Hematopoietic multipotent progenitor cell treated with erythropoietin and hydrocortisone succinate and interleukin-3 and kit ligand, for 15 days (in vitro differentiated cells): ENCODE measurements at places on chromosomes 12 and 14.

DNA sequence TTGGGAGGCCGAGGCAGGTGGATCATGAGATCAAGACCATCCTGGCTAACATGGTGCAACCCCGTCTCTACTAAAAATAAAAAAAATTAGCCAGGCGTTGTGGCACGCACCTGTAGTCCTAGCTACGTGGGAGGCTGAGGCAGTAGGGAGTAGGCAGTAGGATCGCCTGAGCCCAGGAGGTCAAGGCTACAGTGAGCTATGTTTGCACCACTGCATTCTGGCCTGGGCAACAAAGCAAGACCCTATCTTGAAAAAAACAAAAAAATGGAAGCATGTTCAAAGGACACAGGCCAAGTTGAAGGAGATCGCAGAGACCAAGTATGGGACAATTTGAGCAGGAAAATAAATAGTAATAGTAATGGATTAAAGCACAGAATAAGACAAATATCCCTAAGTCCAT, 14.2 kb downstream of the NCAPD2 start:
- DNase-seq: no peak

- DNase-seq: no peak
Observed at GRCh38 chr14:69873877-69874780, 5.1 kb upstream of the SMOC1 start.

DNA sequence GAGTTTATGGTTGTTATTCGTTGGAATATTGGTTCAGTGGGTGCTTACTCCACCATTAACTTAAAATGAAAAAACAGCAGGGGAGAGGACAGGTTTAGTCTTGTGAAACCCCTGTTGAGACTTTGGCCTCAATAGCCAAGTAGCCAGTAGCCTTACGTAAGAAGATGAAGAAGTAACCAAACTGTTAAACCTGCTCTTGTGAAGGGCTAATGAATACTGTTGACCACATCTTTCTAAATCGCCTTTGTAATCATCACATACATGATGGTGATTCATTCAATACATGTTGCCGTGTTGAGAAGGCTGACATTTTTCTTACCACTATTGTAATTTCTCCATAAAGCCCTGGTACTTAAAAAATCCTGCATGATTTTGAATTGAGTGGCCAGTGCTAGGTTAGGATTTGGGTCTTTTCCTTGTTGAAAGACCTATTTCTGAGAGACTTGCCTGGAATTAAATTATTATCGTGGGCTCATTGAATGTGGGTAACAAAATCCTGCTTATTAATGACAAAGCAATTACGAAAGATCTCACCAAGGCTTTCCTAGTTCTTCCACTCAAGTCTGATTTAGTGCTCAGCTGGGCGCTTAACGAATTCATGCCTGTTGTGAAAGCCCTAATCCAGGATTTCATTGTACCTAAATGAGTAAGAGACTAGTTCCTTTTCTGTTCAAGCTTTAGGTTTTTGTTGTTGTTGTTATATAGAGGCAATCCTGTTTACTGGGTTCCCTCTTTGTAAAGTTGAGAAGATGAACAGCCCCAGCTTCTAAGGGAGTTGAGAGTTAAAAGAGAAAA, 333.1 kb downstream of the FUT8 start:
- no peak for DNase-seq

- no peak for DNase-seq
Observed at GRCh38 chr12:30533558-30534265, 162.0 kb downstream of the IPO8 start.

DNA sequence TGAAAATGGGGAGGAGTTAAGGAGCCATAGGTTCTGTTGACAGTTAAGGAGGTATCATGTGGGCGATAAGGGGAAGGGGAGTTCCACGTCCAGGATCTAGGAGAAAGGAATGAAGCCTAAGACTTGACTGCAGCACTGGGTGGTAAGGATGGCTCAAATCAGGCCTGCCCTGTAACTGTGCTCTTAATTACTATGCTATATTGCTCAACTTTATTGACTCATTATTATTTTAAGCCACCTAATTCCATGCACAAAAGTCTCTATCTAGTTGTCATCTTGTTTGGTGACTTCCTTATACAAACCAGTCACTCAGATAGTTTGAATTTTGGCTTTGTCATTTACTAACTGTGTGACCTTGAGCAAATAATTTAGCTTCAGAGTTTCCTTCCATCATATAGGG, 242.1 kb upstream of the ARHGAP5 start:
- DNase-seq: no peak

- DNase-seq: no peak
Observed at GRCh38 chr14:64213086-64213485, 81.1 kb downstream of the ESR2 start.

- no peak for DNase-seq
Observed at GRCh38 chr14:104320611-104321086, 182.3 kb downstream of the KIF26A start.

GRCh38 chr14:71625175-71625574, 307.1 kb upstream of the RGS6 start:
- no peak for DNase-seq

GRCh38 chr14:104788873-104789663, 6.5 kb downstream of the AKT1 start:
- DNase-seq: no peak

DNA sequence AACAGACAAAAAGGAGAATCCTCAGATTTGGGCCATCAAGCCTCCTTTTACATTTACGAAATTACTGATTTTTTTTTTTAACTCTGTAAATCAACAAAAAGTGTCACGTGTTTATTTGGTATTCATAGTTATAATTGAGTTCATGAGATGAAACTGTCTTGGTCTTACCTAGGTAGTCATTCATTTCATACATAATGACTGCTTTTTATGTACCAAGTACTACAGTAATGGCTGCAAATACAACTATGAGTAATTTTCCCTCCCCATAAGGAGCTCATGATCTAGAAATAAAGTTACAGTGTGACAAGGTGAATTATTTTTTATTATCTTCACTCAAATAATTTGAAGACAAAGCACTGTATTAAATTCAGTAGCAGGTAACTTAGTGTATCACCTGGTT, 6.4 kb upstream of the TBK1 start:
- DNase-seq: no peak

- DNase-seq: no peak
Observed at GRCh38 chr12:132806857-132807256, 21.8 kb downstream of the GOLGA3 start.

DNA sequence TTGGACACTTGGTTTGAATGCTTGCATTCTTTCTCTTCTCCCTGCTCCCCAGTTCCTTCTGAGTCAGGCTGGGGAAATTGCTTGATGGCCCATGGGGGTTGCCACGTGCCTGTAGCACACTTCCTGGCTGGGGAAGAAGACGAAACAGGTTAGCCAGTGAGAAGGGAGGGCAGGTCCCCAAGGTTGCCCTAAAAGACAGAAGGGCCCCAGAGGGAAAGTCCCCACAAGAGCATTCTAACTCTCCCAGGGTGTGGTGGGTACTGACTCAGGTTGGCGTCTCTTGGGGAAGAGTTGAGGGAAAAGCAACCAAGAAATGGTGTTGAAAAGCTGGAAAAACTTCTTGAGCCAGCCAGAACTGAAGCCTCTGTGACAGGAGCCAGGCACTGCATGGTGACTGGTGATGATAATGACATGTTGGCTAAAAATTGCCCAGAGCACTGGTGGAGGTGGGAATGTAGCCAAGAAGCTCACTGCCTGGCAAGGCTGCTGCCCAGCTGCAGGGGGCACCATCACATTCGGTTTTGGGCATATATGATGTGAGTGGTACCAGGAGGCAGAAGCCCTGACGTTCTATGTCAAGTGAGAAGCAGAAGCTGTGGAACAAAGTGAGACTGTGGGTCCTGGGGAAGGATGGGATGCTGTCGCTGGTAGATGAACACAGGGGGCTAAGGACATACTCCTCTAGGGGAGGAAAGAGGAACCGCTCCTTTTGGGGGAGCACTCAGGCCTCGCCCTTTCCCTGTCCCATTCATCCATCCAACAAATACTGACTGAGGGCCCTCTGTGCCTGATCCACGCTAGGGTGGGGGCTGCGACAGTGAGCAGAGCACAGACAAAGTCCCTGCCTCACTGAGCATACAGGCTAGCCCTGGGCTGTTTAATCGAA, 8.1 kb upstream of the RABGGTA start:
- peak; percentile 73 for DNase-seq

DNA sequence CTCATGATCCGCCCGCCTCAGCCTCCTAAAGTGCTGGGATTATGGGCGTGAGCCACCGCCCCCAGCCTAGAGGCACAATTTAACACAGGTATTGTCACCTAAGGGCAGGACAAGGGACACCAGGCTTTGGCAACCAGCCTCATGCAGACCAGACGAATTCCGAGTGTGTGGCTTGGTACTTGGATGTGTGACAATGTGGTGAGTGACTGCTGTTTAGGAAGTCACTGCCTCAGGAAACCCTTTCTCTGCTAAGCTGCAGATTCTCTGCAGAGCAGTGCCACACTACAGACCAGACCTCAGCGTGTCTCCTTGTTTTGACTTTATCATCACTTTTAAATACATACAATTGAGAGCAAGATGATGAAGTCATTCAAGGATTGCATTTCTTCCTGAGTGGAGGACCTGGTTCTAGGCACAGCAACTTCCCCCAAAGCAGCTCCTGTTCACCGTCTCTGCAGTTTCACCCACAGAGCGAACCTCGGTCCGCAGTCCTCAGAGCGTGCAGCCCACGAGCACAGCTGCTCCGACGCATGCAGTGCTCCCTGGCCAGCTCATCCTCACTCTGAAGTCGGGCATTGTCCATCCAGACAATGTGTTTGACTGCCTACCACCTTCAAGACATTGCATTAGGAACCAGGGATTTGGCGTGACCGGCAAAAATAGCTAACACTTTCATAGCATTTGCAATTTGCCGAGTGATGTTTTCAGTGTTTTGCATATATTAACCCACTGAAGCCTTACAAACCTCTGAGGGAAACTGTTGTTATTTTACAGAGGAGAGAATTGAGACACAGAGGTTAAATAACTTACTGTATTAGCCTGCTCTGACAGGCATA, 235.2 kb downstream of the CHST11 start:
- no peak for DNase-seq

GRCh38 chr12:88931598-88931997, 351.3 kb upstream of the KITLG start:
- DNase-seq: no peak

DNA sequence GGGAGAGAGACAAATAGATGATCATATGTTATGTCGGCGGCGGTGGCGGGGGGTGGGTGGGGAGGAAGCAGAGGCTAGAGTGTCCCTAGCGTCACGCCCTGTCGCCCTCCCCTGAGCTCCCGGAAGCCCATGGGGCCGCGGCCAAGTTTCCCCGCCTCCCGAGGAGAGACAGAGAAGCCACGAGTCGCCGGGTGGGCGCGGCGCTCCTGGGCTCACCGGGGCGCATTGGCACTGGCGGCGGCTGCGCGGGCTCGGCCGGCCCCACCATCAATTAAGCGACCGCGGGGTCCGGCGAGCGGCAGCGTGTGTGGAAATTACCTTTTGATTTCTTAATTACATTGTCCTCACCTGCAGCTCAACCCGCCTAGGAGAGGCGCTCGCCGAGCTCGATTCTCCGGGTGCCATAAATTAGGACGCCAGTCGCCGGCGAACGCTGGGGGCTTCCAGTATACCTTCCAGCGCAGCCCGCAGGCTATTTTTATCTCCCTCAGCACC, 119.9 kb upstream of the LHX5 start:
- DNase-seq: no peak

DNA sequence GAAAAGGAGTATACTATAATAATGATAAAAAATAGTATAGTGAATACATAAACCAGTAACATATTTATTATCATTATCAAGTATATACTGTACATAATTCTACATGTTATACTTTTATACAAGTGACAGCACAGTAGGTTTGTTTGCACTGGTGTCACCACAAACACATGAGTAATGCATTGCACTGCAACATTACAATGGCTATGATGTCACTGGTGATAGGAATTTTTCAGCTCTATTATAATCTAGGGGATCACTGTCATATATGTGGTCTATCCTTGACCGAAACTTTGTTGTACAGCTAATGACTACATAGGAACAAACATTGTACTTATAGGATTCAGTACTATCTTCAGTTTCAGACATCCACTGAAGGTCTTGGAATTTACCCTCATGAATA, 165.8 kb upstream of the SYT1 start:
- DNase-seq: no peak

DNA sequence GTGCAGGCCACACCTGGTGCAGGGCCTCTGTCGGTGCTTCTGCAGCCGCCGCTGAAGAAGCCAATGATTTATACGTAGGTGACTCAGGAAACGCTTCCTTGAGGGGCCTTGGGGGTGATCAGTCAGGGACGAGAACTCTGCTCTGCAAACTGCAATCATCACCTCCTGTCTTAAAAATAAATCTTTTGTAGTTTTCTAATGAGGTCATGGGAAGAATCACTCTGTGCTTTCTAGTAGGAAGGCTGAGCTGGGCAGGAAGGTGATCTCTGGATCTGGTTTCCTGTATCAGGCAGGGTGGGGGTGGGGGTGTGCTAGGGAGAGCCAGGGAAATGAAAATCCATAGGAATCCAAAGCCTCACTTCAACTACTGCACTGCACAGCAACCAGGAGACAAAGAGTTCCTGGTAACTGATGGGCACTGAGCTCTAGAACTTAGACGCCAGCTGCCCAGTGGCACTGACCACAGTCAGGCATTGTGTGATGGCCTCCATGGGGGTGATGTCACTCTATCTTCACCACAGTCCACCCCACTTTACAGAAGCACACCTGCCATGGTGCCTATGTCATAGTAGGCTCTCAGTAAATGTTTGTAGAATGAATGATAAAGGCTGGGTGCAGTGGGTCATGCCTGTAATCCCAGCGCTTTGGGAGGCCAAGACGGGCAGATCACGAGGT, 292.4 kb upstream of the PWP1 start:
- DNase-seq: no peak

- no peak for DNase-seq
Observed at GRCh38 chr12:15244341-15244740, 23.1 kb upstream of the RERG start.

DNA sequence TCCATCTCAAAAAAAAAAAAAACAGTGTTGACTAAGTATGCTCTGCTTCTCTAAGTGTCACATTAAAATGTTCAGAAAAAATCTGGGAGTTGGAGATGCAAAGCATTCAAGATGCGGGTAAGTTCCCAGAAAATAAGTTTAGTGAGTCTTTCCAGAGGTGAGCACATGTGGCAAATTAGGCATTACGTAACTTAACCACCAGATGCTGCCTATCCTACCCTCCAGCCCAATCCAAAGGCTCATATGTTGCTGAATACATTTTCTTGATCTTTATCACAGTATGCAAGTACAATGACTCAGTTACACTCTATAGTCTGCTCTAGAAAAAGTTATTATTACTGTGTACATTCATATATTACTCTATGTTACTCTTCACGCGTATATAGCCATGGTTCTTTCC, 3.6 kb downstream of the SLC2A14 start:
- peak; percentile 17 for DNase-seq

DNA sequence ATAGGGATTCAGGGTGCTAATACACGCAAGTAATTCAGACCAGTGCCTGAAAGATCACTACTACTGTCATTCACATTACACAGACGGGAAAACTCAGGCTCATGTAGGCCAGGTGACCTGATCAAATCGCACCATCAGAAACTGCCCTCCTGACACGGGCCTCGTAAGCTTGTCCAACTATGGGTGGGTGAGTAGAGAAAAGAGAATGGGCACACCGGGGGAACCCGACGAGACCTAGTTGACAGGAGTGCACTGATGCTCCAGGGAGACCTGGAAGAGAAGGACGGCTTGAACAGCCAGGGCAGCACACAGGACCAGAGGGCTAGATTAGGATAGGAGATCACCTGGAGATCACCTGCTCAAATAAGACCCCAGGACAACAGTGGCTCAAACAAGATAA, 166.9 kb upstream of the DIO3 start:
- DNase-seq: no peak
